ENCODE measurements at places on chromosomes 4 and X. TPM values are rescaled to one million over a fixed set of nuclear protein-coding genes. Genes with fewer than 3 reads are reported as not detected.

Gene RHOXF1
- not detected for total RNA-seq

Gene FDCSP
- total RNA-seq, result not detected

Gene MAD2L1
- 53.8 TPM for total RNA-seq

Gene STK32B
- 16.8 TPM for total RNA-seq

Gene HSFX4
- not detected for total RNA-seq

Gene FGF5
- 0.32 TPM for total RNA-seq

Gene TDO2
- not detected for total RNA-seq

Gene DMD
- 4.0 TPM for total RNA-seq

Gene NKX3-2
- not detected for total RNA-seq

Gene GNRHR
- not detected for total RNA-seq

Measured in pulmonary artery endothelial cell (primary cell).